Osteocyte (in vitro differentiated cells): ENCODE measurements at places on chromosomes 1 and 21. TPM values are rescaled to one million over a fixed set of nuclear protein-coding genes. Genes with fewer than 3 reads are reported as not detected.
A peak's percentile ranks its signal among the peaks of the same experiment; 100 is the strongest.

GRCh38 chr21:27257908-27258556, 291.1 kb upstream of the ADAMTS5 start:
- no peaks in the 10 kb centered on the region for H3K27me3 ChIP-seq
- no peak overlapping the region for H3K4me3 ChIP-seq
- no peaks in the 10 kb centered on the region for H3K36me3 ChIP-seq
- no peak overlapping the region for H3K27ac ChIP-seq
- no peaks in the 10 kb centered on the region for H3K4me1 ChIP-seq

DNA sequence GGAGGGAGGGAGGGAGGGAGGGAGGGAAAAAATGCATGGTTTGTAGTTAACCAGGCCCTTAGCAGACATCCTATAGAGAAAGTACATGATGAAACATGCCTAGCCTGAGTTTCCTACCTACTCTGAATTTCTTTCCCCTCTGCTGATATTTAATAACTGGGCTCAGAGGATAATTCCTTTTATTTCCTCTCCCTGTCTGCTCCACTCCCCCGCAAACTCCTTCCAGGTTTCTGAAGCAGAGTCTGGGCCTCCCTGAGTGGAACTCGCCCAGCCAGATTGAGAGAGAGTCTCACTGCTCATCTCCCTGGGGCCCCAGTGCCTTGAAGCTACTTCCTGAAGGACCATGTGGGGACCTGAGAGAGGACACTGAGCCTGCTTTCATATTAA, 111.9 kb upstream of the SLC44A3 start:
- peaks cover 30% of the 10 kb centered on the region for H3K4me1 ChIP-seq
- H3K36me3 ChIP-seq: peaks cover 2% of the 10 kb centered on the region

DNA sequence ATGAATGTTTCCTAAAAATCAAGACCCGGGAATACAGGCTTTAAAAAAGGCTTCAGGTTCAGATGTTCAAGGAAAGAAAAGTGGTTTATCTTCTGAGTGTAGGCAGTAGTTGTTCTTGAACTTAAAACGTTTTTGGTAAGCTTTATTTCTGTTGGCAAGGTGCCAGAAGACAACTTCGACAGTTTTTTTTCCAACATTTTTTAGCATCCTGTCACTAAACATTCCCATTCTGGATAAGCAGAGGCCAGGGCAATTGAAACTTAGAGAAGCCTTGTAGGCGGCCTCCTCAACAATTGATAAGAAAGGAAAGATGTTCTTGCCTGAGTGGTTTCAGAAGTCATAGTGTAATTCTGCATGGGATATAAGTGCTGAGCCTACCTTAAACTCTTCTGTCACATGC, 66.7 kb downstream of the PATJ start:
- DNase-seq: no peak
- peaks cover 4% of the 10 kb centered on the region for H3K36me3 ChIP-seq
- no peak overlapping the region for H3K27ac ChIP-seq

- peak; percentile 44 for DNase-seq
- H3K27ac ChIP-seq: no peak overlapping the region
- H3K27me3 ChIP-seq: no peaks in the 10 kb centered on the region
Measured at GRCh38 chr1:145944532-145944931, 13.3 kb downstream of the LIX1L start.

DNA sequence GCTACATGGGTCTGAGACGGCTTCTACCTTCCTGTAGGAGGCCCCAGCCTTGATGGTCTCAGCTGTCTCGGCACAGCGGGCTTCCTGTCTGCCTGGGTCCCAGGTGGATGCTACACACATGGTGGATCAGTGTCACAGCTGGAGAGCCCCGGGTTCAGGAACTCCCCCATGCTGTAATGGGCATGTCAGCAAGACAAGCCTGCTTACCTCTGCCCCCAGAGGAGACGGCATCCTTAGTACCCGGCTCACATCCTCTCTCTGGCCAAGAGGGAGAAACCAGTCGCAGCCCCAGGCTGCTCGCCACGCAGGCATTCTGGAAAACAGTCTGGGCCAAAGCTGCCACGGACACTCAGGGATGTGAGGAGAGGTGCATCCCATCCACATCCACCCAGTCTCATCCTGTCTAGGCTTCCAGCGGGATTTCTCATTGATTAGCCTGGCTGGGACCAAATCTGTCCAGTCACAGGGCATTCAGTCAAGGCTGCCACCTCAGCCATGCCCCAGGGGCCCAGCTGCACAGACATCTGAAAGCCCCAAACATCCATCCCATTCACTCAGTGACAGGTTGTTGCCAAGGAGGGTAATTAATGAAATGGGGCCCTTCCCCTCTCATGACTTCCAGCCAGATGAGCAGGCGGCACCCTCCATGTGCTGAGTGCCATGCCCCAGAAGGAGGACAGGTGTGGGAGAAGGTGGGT, 10.5 kb downstream of the SNAP47 start:
- no peak for DNase-seq
- no peaks in the 10 kb centered on the region for H3K36me3 ChIP-seq

- peaks cover 62% of the 10 kb centered on the region for H3K4me1 ChIP-seq
- H3K27ac ChIP-seq: peak overlapping the region; percentile 78
- H3K27me3 ChIP-seq: no peaks in the 10 kb centered on the region
- H3K36me3 ChIP-seq: peaks cover 5% of the 10 kb centered on the region
Measured at GRCh38 chr21:16324630-16325029, 594.8 kb downstream of the USP25 start.

TMEM39B gene
- total RNA-seq: 22.9 and 25.0 TPM in 2 replicates

NHLH1 gene
- 0.16 and 0.31 TPM in 2 replicates for total RNA-seq
